ENCODE measurements at places on chromosomes 13 and 19.

GRCh38 chr19:15666883-15667282, 6.0 kb upstream of the CYP4F12 start:
- no peak for DNase-seq

DNA sequence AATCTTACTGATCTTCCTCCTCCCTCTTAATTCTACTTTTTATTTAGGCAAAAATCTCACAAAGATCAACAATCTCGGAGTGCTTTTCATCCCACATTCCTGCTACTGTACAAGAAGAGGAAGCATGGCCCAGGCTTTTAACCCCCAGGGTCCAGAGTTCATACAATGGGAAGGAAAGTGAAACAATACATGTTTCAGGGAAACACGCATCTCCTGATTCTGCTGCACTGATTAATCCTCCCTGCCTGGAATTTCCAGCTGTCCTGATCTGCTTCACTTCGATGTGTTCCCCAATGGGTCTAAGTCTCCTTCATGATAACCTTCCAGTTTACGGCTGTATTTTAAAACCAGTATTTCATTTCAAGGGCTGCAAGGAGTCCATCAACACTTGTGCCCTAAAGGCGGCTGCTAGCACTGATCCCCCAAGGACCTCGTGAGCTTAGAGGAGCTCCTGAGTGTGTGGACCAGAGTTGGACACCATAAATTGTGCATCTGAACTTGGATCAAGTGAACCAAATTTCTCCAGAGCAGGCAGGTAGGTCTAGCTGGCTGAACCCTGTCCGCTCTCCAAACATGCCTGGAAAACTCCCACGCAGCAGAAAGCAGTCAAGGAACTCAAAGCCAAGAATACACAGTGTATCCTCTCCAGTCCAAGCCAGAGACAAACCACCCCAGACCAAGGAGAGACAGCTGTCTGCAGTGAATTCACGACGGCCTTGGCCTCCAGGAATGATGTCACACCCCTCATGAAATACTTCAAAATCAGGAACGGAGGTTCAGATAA, 44.3 kb downstream of the COL4A1 start:
- DNase-seq: no peak

GRCh38 chr13:40315416-40316064, 350.9 kb downstream of the FOXO1 start:
- no peak for DNase-seq

DNA sequence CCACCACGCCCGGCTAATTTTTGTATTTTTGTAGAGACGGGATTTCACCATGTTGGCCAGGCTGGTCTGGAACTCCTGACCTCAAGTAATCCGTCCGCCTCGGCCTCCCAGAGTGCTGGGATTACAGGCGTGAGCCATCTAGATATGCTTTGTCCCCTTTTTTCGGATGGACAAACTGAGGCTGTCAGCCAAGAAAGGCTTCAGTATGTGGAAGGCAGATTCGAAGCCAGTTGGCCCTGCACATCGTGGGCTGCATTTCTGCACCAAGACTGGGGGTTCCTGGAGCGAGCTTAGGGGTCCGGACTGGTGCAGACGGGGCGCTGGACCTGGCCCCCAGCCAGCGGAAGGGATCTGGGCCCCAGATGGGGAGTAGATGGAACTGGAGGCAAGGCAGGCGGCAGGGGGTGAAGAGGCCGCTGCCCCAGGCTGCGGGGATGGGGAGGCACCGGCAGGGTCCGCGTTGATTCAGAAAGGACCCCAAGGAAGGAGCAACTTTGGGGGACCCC, 9.7 kb upstream of the JUND start:
- DNase-seq: no peak

DNA sequence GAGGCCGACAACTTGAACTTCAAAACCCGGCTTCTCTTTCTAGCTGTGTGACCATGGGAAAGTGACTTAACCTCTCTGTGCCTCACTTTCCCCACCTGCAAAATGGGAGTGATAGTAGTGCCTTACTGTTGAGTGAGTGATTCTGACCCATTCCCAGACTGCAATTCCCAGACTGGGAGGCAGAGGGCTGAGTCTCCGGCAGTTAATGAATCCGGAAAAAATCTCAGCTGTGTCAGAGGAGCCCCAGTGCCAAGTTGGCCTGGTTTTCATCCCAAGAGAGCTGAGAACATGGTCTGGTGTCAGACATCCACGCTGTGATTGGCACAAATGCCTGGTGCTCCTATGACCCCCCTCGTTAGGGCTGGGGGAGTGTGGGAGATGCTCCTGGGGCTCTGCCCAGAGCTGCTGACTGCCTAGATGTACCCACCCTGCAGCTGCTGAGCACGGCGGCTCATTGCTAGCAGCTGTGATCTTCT, 50.0 kb downstream of the PIN1 start:
- DNase-seq: no peak

DNA sequence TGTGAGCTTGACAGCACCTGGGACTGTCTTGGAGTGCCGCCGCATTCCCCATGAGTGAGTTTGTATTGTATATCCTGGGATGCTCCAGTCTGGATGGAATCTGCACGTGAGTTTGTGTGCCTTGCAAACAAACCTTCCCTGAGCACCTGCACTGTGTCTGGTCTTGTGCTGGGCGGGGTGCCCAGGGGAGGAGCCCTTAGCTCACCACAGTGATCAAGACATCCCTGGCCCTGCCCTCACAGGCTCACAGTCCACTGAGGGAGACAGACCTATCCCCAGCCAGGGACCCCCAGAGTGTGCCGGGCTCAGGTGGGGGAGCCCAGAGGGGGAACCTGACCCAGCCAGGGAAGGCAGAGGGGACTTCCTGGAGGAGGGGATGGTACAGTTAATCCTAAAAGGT, 1.7 kb upstream of the BCAM start:
- peak; percentile 19 for DNase-seq

GRCh38 chr19:31252441-31252840, 96.8 kb downstream of the TSHZ3 start:
- DNase-seq: no peak

DNA sequence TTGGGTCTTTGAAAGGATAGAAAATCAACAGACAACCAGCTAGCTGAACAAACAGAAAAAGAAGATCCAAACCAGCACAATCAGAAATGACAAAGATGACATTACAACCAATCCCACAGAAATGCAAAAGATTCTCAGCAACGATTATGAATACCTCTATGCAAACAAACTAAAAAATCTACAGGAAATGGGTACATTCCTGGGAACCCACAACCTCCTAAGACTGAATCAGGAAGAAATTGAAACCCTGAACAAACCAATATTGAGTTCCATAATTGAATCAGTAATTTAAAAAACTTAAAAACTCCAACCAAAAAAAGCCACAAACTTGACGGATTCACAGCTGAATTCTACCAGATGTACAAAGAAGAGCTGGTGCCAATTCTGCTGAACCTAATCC, 20.9 kb upstream of the C1QTNF9B start:
- DNase-seq: no peak

- DNase-seq: no peak
Measured at GRCh38 chr19:46783670-46784069, 4.7 kb downstream of the SLC1A5 start.

DNA sequence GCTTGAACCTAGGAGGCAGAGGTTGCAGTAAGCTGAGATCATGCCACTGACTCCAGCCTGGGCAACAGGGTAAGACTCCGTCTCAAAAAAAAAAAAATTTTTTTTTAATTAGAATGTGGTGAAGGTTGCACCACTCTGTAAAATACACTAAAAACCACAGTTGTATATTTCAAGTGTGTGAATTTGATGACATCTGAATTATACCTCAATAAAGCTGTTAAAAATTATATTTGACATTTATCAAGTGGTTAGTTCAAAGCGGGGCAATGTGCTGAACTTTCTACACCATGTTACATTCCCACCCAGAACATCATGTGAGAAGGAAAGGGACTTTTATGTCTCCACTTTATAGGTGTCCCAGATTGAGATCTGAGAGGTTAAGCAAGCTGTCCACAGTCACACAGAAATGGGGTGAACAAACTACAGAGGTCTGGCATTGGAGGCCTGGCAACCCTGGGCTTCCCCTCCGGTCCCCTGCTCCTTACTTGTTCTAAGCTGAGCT, 5.9 kb upstream of the S1PR5 start:
- no peak for DNase-seq

- no peak for DNase-seq
Measured at GRCh38 chr19:19552798-19553197, 14.7 kb downstream of the CILP2 start.

- no peak for DNase-seq
Measured at GRCh38 chr19:35556846-35557538, 6.5 kb downstream of the ATP4A start.

- no peak for DNase-seq
Measured at GRCh38 chr19:1258707-1259205, 10.4 kb downstream of the MIDN start.

GRCh38 chr13:22839603-22840530, 340.9 kb upstream of the SGCG start:
- DNase-seq: no peak

- DNase-seq: no peak
Measured at GRCh38 chr19:3309724-3310123, 56.7 kb upstream of the NFIC start.

- DNase-seq: no peak
Measured at GRCh38 chr19:47779524-47780214, 1.2 kb downstream of the SELENOW start.

GRCh38 chr13:102293723-102294122, 108.1 kb downstream of the FGF14 start:
- DNase-seq: no peak

- DNase-seq: no peak
Measured at GRCh38 chr19:33815380-33816340, 19.0 kb downstream of the KCTD15 start.

DNA sequence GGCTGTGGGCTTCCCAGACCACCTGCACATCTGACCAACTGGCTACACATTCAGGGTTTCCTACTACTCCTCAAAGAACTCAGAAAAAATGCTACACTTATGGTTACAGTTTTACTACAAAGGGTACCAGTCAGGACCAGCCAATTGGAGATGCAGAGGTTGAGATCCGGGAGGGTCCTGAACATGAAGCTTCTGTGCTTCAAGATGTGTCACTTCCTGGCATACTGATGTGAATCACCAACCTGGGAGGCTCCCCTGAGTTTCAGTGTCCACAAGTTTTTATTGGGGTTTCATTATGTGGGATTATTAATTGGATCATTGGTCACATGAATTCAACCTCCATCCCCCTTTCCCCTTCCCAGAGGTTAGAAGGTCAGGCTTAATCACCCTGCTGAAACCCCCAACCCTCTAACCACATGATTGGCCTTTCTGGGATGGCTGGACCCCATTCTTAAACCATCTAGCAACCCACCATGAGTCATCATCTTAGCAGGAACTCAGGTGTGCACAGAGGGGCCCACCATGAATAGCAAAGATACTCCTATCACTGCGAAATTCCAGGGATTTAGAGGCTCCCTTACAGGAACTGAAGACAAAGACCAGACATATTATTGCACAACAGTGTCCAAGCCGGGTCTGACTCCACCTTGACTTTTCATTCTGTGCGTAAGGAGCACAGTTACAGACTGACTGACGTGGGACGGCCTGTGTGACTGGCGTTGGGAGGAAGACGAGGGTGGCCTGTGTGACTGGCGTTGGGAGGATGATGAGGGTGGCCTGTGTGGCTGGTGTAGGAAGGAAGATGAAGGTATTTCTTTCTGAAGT, 90.7 kb downstream of the ATP8A2 start:
- DNase-seq: no peak

GRCh38 chr13:36068566-36068965, 62.6 kb downstream of the DCLK1 start:
- DNase-seq: no peak

- DNase-seq: no peak
Measured at GRCh38 chr13:38753878-38754277, 67.0 kb downstream of the FREM2 start.

- no peak for DNase-seq
Measured at GRCh38 chr13:42575938-42576337, 2.0 kb downstream of the TNFSF11 start.

DNA sequence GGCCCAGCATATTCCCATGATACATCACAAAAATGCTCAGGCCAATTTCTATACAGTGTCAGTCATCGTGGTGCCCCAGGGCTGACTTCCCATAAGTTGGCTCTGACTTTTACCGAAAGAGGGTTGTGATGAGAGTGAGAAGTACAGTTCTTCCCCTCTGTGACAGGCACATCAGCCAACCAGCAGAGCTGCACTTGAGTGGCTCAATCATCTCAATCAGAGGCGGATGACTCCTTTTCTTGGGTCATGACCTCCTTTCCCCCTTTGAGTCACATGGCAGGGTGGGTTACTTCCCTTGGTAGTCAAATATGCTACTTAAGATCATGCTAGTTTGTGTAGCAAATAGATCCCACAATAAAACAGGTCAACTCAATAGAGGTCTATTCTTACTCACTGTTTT, 6.9 kb upstream of the AMER2 start:
- no peak for DNase-seq

GRCh38 chr19:13483215-13483614, 23.1 kb downstream of the CACNA1A start:
- DNase-seq: no peak

GRCh38 chr19:9622531-9622930, 1.5 kb upstream of the ZNF561 start:
- DNase-seq: no peak

DNA sequence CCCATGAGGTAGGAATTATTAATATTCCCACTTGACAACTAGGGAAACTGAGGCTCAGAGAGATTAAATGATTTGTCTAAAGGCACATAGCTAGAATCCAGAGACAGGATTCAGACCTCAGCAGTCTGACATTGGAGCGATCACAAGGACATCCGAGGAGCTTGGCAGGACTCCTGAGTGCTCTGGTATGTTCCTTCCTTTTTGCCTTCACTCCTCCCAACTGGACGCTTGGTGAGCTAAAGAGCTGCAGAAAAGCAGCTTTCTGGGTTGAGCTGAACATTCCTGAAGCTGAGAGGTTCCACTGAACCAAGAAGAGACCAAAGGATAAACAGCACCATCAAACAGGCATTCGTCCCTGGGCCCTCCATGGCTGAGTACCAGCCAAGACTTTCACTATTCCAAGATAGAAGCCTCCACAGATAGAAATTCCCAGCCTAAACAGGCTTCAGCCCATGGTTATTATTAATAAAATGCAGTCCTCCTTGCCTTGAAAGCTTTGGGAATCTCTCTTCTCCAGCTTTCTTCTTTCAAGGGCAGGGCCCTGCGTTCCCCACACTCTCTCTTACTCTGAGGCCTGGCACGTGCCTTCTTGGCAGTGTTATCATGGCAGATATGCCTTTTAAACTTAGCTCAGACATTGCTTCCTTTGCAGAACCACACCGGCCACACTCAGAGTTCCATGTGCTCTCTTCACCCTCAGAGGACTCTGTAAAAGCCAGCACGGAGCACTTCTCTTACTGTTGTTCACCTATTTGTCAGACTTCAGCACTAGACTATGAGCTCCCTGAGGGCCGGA, 97.1 kb downstream of the CYSLTR2 start:
- no peak for DNase-seq

GRCh38 chr19:49643466-49643865, 1.5 kb downstream of the SCAF1 start:
- no peak for DNase-seq

DNA sequence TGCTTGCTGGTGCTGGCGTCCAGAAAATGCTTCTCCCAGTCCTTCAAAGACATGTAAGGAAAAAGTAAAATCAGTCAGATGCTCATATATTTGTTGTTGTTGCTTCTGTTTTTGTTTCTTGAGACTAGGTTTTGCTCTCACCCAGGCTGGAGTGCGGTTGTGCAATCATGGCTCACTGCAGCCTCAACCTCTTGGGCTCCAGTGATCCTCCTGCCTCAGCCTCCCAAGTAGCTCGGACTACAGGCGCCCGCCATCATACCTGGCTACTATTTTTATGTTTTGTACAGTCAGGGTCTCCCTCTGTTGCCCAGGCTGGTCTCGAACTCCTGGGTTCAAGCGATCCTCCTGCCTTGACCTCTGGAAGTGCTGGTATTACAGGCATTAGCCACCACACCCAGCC, 11.0 kb upstream of the EPS15L1 start:
- DNase-seq: no peak

Data from NCI-H2081 treated with DMSO at 0.1 percent for 48 hours (cell line).